Cardiac septum (tissue), 1 donor: ENCODE measurements at places on chromosomes 6 and 20. TPM values are rescaled to one million over a fixed set of nuclear protein-coding genes. Genes with fewer than 3 reads are reported as not detected.

Gene BMP7
- 2.7 TPM for total RNA-seq

Gene PTPRT
- total RNA-seq: 0.03 TPM

Gene SOX18
- 67.0 TPM for total RNA-seq

Gene VARS2
- total RNA-seq: 24.7 TPM

Gene ADISSP
- 9.9 TPM for total RNA-seq

Gene C4B
- total RNA-seq: 92.4 TPM

Gene B3GAT2
- not detected for total RNA-seq

Gene GINM1
- 53.8 TPM for total RNA-seq

Gene PTPRK
- total RNA-seq: 51.4 TPM

Gene FKBP1C
- 0.24 TPM for total RNA-seq

Gene FAM83B
- total RNA-seq: 0.11 TPM

GRCh38 chr20:26208296-26209091, 511.8 kb upstream of the ZNF337 start:
- no peak for DNase-seq

DNA sequence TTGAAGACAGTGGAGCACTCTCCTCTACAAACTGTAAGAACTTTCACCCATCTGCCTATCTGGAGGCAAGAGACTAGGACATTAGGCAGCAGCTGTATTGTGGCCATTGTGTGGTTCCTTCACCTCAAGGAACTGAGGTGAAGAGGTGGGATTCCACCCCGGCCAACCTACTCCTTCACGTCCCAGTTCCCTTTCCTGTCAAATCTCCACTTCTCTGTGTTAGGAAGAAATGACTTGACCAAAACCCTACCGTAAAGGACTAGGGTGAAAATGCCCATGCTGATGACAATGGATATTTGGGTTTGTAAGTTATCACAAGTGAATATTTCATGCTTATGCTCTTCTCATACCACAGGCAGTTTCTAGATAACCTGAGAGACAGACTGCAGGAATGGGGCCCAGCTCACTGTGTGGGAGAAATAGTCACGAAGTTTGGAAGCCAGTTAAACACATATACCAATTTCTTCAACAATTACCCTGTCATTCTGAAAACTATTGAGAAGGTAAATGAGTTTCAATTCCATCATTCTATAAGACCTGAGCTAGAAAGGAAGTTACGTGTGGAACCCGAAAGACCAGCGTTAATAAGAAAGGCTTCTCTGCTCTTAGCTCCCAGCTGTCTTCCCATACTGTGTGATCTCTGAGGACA, 86.6 kb downstream of the ECT2L start:
- no peak for DNase-seq

DNA sequence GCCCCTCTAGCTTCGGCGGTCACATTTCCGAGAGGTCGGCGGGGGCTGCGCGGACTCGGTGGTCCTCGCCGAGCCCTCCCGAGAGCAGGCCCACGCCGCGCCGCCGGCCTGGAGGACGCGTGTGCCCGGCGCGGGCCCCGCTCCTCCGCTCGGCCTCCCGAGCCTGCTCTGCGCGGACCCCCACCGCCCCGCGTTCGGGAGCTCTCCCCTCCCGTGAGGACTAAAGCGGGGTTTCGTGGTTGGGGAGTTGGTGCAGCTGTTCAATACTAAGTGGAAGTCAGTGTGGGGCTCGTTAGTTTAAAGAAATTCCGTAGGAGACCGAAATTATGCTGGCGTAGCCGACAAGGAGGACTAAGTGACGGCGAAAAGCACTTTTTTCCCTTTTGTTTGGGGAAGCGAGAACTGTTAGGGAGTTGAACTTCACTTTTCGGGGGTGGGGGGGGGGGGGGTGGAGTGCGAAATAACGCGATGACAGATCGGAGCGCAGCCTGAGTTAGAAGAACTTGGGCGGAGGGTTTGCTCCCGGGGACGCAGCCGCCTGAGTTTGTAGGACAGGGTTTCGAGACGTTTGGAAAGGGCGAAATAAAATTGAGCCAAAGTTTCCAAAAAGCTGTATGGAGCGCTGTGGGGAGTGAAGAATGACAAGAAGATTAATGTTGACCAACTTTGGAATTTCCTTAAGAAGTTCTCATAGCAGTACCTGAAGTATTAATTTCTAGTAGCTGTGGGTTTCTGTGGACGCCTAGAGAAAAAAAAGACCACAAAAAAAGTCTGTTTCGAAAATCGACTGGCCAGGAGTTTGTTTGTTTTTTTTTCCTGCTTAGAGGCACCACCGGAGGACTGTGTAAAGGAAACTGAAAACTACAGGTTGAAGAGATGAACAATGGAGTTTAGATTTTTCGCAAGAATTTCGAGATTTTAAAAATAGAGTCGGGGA, 1.4 kb downstream of the QKI start:
- no peak for DNase-seq

GRCh38 chr6:48550603-48551002, 439.6 kb upstream of the PTCHD4 start:
- no peak for DNase-seq

GRCh38 chr6:37347670-37348111, 6.1 kb upstream of the RNF8 start:
- DNase-seq: no peak

DNA sequence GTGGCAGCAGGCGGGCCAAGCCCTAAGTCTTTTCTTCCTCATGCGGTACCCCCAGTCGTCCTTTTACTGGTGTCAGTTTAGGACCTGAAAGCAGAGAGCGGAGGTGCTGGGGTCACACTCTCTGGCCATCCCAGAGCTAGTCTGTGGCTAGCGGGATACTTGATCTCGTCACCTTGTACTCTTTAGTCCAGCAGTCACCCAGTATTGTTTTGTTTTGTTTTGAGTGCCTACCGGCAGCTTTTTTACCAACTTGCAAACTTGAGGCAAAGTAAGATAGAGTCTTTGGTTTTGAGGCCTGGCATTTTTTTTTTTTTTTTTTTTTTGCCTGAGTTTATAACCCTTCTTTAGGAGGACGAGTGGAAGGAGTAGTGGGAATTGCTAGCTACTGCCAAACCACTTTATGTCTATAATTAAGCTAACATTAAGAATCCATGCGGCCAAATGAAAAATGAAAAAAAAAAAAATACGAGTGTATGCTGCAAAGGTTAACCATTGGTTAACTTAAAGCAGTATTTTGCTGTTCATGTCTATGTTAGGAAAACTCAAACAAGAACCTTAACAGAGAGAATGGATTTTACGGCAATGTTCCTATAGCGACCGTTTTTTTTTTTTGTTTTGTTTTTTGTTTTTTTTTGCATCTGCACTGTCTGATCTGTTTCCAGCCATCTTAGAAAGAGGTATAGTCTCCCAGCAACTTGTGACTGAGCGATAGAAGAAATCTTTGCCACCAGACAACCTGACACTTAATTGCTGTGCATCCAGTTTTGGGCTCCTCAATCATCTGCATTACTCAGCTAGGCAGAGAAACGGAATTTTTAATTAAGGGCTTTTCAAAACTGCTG, 56.9 kb downstream of the FAM217A start:
- no peak for DNase-seq

DNA sequence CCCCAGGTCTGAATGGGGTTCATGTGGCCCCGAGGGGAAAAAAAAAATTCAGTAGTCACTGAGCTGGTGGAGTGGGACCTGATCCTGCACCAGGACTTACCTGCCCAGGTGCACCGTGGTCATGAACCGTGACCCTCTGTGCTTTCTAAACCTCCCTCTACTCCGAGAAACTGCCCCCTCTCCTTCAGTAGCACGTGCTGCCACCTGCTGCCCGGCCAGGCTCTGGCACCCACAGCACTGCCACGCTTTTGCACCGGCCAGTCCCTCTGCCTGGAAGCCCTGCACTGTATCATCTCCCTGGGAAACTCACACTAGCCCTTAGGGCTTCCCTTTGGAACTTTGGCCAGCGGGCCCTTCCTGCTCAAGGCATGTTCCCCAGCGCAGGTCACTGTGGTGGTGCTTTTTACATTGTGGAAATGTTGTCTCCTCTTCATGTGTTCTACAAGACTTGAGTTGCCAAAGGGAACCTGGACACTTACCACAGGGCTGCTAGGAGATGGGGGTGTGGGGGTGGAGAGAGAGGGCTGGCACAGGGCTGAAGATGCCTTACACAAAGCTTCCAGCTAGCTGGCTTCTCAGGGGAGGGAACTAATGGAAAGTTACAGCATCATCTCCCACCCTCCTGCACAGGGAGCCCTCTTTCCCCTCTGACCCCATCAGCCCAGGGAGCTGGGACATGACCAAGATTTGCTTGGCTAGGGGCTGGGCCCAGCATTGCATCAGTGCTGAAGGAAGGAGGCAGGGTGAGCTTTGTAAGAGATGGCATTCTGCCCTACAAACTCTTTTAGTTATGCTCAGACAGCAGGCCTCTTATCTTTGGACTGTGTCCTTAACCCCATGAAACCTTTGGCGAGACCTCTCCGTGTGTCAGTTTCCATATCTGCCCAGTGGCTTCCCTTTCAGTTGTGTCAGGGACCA, 2.5 kb upstream of the PTPRT start:
- no peak for DNase-seq

- DNase-seq: no peak
Observed at GRCh38 chr6:139172151-139172550, 37.3 kb downstream of the HECA start.

DNA sequence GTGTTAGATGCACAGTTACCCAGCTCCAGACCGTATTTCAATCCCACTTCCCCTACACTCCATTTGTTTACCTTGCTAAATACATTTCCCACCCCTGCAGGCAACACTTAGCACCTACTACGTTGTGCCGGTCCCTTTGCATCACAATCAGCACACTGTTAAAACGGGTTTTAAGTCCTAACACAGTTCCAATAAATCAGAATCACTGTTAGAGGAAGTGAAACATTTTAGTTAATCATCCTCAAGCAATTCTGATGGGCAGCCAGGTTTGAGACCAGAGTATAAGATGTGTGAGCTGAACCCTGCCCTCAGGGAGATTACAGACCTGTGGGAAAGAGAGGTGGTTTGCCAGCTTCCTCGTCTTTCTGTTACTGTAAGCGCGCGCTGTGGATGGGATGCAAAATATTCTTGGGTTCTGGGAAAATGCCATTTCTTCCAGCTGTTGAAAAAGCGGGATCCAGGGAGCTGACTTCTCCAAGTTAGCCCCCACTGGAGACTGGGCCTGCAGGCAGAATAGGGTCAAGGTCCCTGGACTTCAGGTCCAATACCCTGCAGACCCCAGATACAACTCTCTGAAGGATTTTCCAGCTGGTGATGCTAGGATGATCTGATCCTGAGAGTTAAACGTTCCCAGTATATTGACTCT, 3.1 kb downstream of the ZCCHC3 start:
- no peak for DNase-seq

DNA sequence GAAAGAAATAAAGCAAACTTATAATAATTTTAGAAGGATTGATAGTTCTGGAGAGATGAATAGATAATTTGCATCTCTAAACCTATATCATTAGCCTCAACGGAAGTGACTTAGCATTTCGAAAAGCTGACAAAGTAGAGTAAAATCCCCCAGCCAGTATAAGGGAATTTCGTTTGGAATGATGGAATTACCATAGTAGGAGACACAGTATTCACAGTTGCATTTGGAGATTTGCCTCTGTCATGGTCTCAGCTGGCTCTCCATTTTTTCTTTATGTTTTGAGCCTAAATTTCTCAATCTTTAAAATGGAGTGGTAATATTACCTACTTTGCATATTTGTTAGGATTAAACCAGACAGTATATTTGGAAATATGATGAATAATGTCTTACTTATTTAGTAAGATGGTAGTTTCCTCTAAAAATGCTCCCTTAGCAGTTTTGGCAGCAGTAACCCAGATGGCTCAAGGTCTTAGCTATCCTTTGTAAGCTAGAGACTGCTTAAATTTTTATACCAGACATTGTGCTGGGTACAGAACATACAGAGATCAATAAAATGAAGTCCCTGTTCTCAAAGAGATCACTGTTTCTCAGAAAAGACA, 58.2 kb downstream of the SMAP1 start:
- no peak for DNase-seq

GRCh38 chr6:135505648-135506047, 8.1 kb upstream of the AHI1 start:
- DNase-seq: no peak

GRCh38 chr6:137496909-137497720, 2.9 kb upstream of the OLIG3 start:
- no peak for DNase-seq

DNA sequence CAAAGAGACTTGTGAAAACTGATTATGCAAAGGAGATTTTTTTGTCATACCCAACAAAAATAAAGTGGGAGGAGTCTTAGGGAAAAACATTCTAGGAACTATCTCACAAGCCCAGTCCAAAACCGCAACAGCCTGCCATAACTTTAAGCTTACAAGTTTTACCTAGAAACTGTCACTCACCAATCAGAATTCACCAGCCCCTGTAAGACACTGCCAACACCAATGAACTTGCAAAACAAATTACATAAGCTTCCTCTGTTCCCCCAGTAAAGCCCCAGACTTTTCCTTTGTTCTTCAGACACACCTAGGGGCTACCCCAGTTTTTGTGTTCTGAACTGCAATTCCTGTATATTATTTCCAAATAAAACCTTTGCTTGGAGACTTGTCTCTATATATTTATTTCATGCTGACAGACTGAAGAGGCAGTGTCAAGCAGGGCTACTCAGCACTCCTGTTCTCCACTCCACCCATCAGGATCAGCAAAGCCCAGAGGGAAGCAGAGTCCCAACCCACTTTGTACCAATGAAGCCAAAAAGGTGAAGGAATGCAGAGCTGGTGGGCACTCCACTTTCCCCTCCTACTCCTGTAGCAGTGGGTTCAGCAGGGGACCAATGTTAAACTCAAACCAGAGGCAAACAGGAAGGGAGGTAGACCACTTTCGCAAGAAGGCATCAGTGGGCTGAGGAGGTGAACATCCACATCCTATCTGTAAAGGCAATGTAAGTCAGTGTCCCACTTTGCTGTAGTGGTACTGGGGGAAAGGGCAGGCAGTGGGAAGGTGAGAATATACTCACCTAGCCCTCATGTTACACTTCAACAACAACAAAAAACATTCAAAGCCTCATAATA, 142.5 kb upstream of the RUNX2 start:
- no peak for DNase-seq

- DNase-seq: no peak
Observed at GRCh38 chr6:144094731-144095133, 641 bp downstream of the SF3B5 start.

DNA sequence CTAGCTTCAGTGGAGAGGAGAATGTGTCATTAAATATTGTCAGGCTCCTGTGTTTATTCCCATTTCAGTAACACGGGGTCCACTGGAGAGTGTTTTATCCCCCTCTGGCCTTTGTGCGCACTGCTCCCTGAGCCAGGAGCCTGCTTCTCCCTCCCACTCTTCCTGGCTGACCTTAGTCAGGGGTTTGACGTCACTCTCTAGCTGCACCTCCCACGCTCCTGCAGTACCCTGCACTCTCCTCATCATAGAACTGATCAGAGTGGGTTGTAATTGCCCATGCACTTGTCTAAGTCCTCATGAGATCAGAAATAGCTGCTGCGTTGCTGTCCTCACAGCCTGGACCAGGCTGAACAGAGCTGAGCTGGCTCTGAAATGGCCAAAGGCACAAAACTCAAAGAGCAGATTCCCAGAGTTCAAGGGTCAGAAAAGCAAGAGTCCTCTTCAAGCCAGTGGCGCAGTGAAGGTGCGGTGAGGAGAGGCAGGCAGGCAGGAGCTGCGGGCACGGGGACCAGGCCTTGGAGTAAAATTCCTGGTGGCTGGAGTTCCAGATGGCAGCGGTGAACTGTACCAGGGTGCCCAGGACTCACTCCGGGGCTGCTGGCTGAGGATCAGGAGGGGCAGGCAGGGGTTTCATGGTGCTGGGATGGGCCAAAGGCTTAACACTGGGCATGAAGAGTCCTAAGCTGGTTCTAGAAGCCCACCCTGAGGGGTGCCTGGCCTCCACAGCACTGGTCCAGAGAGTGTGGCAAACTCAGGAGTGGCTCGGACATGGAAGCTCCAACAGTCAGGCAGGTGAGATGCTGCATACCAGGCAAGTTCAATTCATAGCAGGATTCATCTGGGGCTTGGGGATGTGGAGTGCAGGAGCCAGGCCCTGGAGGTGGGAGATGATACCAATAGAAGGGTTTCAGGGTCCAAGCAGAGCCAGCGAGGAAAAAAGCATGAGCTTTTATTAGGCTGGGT, 170.9 kb downstream of the SCP2D1 start:
- DNase-seq: no peak
